ENCODE measurements at places on chromosomes 5 and 9.

- no peak for DNase-seq
Observed at GRCh38 chr9:137367506-137368430, 55.2 kb downstream of the EXD3 start.

DNA sequence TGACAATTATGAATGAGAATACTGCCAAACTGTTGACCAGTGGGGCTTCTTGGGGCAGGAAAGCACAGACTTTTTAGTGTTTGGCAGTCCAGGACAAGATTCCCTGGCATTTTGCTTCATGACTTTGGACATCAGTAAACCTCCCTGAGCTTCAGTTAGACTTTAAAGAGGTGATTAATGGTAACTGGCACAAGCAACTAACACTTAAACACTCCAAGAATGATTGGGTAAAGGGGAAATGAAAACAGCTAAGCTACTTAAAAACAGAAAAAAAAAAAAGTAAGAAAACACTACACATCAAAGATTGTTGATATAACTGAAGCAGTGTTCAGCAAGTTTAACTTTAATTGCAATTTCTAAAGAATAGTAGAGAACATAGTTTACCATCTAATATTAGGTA is 13.4 kb downstream of the PAIP1 start:
- DNase-seq = no peak

- no peak for DNase-seq
Observed at GRCh38 chr9:133880136-133880535, 112.0 kb downstream of the VAV2 start.

GRCh38 chr5:139494832-139495231 is 12.3 kb upstream of the STING1 start:
- no peak for DNase-seq

- DNase-seq = no peak
Observed at GRCh38 chr9:111158999-111159398, 120.7 kb upstream of the LPAR1 start.

DNA sequence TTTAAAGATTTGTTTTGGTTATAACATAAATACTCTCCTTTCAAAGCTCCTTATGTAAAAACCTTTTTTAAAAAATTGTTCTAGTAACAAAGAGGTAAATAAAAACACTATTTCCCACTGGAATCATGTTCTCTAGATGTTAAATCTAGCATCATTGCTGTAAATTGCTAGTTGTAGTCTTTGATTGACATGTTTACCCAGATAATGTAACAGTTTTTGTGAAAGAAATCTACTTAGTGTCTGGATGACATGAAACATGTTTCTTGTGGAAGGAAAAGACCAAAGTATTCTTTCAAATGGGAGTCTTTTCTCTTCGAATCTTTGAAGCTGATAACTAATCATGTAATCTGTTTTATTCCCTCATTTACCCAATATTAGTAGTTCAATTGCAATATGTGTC is 1565.9 kb upstream of the WWC1 start:
- DNase-seq = no peak

DNA sequence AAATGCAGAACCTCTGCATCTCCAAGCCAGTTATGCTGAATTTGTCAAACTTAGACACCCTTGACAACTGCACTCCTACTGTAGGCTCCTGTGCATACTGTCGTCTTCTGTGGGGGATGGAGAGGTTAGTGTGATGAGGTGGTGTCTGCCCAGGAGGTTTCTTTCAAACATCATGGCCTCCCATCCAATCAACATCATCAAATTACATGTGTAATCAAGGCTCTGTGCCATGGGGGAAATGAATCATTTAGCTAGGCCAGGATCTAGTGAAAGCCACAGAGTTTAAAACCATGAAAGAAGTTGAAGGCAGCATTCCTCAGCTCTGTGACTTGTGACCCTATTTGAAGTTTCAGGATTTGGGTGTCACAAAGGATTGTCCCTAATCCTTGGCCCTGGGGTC is 240.6 kb downstream of the MARCHF11 start:
- no peak for DNase-seq

DNA sequence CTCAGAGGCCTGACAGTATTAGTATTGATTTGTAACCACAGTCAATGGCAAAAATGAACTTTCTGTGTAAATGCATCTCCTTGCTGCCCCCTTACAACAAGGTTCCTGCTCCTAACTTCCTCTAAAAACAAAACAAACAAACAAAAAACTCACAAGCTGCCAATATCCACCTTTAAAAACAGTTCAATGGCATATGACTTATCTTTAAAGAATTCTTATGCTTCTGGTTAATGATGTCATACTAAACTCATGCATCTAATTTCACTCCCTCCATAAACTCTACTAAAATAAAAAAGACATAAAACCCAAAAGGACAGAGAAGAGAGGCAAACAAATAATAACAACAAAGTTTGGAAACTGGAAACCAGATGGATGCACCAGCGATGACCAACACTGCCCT is 9.0 kb upstream of the OR1N1 start:
- no peak for DNase-seq

- DNase-seq = no peak
Observed at GRCh38 chr5:68395302-68395701, 179.7 kb downstream of the PIK3R1 start.

- no peak for DNase-seq
Observed at GRCh38 chr5:57850109-57850508, 367.5 kb upstream of the ACTBL2 start.

DNA sequence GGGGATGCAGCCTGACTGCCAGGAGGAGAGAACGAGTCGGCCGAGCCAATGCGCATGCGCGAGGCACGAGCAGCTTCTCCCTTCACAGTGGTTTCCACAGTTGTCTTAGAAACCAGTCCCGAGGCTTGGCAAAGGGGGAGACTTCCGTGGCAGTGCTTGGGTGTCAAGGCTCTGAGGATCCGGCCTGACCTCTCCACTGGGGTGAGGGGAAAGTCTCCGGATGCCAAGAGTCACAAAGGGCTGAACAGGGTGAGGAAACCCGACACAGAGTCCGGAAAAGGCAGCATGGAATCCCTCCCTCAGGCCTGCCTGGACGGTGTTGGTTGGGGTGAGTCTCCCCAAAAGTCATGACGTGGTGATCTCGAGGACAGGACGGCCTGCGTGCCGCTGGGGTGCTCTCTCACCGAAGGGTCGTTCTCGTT is 475.5 kb downstream of the SPATA31A7 start:
- DNase-seq = no peak

DNA sequence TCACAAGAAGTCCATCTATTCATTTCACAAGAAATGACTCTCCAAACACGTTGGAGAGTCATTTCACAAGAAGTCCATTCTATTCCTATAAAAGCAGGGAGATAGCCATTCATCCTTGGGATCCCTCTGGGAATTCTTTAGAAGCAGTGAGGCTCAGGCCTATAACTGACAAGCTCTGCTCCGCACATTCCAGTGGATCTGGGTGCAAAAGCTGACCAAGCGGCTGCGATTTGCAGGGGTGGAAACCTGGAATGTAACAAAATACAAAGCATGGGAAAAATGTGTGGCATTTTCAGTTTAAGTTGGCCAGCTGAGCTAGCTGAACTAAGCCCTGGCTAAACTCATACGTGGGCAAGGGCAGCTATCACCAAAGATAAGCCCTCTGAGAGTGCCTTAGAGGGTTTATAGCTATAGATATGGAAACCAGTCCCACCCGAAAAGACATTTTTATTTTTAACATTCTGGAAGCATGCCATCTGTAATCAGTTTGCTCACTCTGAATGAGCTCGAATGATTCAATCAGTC is 8.7 kb downstream of the TAS2R1 start:
- no peak for DNase-seq

DNA sequence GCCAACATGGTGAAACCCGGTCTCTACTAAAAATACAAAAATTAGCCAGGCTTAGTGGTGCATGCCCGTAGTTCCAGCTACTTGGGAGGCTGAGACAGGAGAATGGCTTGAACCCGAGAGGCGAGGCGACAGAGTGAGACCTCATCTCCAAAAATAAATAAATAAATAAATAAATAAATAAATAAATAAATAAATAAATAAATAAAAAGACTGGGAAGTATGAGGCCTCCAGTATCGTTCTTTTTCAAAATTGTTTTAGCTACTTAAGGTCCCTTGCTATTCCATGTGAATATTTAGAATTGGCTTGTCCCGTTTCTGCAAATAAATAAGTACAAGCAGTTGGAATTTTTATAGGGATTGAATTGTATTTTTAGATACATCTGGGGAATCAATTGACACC is 3.0 kb upstream of the SETX start:
- DNase-seq = no peak

GRCh38 chr9:14313951-14314423 is at the start of gene NFIB:
TSS of gene NFIB (minus strand) at chr9:14314141. CDS start at chr9:14313511, 630 bp downstream.
- DNase-seq = peak; percentile 31

GRCh38 chr9:90641884-90642487 is 638 bp downstream of the DIRAS2 start:
- DNase-seq = no peak

DNA sequence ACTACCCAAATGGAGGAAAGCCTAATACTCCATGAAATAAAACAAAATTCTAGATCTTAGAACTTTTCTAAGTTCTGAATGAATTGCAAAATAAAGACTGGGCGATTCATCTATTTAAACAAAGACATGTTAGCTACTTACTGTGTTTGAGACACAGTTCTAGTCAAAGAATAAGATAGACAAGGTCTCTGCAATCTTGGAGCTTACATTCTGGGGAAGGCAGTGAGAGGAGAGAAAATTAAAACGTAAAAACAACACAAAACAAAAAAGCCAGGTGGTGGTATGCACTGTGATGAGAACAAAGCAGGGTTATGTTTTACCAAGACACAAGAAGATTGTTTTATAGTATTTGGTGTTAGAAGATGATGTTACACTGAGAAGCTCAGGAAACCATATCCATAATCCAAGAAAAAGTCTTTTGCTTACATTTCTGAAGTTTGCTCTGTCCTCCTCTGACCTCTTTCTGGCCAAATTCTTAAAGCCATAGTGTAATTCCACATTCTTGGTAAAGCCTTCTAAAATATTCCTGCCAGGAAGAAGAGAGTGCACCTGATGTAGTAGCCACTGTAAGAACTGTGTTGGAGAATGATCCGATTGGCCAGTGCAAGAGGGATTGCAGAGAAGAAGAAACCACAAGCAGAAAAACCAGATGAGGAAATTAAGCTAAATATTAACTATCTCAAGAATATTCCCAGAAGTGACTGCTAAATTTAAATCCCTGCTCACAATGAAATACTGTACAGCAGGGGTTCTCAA is 218.4 kb downstream of the PCSK1 start:
- no peak for DNase-seq

DNA sequence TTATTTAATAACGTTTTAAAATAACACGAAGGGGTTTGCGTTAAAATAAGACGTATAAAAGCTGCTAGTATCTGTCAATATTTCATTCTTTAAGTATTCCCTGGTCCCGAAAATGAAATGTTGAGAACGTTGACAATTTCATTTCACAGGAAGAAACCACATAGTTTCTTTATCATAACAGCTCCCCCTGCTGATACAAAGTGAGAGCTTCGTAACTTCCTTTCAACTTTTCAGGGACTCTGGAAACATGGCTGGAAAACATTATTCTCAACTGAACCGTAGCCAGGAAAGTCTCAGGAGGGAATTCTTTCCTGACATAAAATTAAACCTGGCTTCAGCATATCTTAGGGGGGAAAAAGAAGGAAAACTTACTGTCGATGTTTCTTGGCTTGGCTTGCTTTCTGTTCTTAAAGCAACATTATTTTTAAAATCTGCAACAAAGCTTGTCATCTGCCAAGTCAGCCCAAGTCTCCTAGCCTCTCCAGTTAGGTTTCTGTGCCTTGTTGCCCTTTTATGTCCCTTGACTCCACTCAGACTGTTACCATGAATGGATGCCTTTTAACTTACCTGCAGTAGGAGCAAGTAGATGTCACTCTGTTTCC is 122.9 kb upstream of the DAB2 start:
- peak; percentile 19 for DNase-seq

DNA sequence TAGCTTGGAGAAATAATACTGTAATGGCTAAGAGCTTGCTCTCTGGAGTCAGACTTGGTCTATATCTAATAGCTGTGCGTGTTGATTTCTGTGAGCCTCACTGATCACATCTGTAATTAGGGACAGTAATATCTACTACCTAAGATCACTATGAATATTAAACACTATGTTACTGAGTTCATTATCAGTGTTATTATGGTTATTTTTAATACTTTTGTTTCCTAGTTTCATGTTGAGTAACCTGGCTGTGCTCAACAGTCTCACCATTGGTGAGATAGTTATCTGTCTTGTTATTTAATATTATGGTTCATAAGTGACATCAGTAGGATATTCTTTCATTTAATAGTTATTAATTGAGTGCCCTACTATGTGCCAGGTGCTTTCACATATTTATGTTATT is 22.4 kb upstream of the CAVIN4 start:
- DNase-seq = no peak

- peak; percentile 47 for DNase-seq
Observed at GRCh38 chr5:141382469-141383294, at the start of gene PCDHGA7. TSS of gene PCDHGA7 (plus strand) at chr5:141382742. CDS start at chr5:141382900, 158 bp downstream.

DNA sequence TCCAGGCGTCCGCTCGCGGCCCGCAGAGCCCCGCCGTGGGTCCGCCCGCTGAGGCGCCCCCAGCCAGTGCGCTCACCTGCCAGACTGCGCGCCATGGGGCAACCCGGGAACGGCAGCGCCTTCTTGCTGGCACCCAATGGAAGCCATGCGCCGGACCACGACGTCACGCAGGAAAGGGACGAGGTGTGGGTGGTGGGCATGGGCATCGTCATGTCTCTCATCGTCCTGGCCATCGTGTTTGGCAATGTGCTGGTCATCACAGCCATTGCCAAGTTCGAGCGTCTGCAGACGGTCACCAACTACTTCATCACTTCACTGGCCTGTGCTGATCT is 294 bp downstream of the ADRB2 start:
- no peak for DNase-seq

DNA sequence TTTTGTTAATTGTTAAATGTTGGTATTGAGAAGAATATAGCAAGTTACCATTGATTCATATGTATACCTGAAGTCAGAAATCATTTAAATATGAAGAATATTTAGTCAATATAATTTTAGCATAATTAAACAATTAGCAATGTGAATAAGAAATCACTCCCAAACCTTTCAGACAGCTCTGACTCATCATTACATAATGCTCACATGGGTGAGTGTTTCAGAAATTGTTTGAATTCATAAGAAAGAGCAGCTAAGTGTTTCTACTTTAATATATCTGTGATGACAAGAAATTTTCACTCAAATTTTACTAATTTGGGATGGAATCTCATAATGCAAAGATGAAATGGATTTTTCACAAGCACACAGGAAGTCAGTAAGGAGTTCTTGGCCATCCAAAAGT is 42.0 kb upstream of the CDC42SE2 start:
- DNase-seq = no peak
